ENCODE measurements at places on chromosomes 7 and 10.

- DNase-seq, result no peak
Observed at GRCh38 chr10:118506671-118507590, 88.5 kb downstream of the PRLHR start.

GRCh38 chr10:101906586-101907183, 63.1 kb upstream of the KCNIP2 start:
- no peak for DNase-seq

- DNase-seq, result no peak
Observed at GRCh38 chr10:31020209-31020608, 11.5 kb downstream of the ZNF438 start.

DNA sequence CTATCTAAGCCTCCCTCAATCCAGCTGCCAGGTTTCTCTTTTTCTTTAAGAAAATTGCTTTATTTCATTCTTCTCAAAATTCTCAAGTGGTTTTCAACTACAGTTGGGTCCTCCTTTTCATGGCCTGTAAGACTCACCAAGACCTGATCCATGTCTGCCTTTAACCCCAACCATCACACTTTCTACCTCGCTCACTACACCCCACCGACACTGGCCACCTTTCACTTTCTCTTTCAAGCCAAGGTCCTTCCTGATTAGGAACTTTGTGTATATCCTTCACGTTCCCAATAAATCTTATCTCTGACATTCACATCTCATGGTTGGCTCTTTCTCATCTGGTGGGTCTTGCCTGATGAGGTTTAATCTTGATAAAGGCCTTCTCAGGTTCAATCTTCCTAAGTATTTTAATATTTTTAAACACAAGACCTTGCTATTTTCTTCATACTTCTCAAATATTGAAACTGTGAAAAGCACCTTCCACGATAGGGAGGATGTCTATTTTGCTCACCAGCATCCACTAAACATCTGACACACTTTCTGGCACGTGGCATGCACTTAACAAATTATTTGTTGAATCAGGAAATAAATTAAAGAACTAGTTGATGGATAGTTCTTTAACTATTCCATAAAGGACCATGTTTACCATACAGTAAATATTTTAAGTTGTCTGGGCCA, 624.8 kb downstream of the GRID1 start:
- no peak for DNase-seq

- DNase-seq, result no peak
Observed at GRCh38 chr7:73892003-73892999, 31.3 kb downstream of the TMEM270 start.

DNA sequence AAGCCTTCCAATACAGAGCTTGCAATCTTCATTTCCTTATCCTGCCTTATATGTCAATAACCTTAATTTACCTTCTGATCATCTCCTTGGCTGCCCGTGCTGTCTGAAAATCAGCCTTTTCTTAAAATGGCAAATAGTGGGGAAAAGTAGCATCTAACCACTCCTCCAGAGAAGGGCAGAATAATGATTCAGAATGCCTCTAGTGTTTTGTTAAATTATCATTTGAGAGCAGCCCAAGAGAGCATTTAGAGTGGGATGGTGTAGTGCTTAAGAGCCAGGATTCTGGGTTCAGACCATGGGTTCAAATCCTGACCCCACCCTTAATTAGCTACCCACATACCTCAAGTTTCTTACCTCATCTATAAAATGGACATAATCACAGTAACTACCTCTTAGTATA, 4.6 kb upstream of the TMEM139 start:
- DNase-seq, result no peak

DNA sequence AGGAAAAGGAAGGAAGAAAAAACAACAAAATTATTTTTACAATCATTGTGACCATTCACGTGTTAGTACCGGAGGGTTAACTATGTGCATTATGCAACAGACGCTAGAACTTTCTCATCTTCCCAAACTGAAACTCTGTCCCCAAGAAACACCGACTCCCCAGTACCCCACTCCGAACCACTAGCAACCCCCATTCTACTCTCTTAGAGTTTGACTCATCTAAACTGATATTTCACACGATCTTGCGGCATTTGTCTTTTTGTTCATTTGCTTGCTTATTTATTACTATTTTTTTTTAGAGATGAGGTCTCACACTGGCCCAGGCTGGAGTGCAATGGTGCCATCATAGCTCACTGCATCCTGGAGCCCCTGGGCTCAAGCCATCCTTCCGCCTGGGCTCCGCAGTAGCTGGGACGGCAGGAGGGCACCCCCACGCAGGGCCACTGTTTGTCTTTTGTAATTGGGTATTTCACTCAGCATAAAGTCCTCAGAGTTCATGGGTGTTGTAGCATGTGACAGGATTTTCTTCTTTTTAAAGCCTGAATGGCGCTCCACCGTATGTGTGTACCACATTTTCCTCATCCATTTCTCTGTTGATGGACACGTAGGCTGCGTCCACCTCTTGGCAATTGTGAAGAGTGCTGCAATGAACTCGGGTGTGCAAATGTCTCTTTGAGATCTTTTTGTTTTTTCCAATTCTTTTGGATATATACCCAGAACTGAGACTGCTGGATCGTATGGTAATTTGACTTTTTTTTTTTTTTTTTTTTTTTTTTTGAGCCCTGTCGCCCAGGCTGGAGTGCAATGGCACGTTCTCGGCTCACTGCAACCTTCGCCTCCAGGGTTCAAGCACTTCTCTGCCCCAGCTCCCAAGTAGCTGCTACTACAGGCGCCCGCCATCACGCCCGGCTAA, 9.5 kb downstream of the MNX1 start:
- no peak for DNase-seq

GRCh38 chr10:52801947-52802346, 29.4 kb upstream of the MBL2 start:
- no peak for DNase-seq

Measured in hippocampal formation (tissue), 2 donors.